ENCODE measurements at places on chromosomes 12 and 14.

DNA sequence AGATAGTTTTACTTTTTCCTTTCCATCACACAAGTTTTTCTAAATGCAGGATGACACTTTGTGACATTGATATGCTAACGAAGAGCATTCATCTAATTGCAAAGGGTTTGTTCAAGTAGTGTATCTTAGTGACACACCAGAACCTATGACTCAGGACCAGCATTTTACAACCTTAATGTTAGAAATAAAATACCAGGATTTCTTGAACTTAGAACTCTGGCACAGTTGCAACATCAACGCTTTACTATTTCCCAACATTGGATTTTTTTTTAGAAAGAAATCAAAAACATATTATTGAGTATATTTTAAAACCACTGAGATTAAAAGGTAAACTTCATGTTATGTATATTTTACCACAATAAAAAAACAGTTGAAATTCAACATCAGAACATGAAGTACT is 17.9 kb upstream of the PLEKHG6 start:
- peak; percentile 73 for DNase-seq

GRCh38 chr12:89016970-89017778 is 335.1 kb downstream of the DUSP6 start:
- peak; percentile 63 for DNase-seq

- DNase-seq: no peak
Measured at GRCh38 chr12:130090542-130090941, 71.7 kb upstream of the FZD10 start.

- no peak for DNase-seq
Measured at GRCh38 chr12:132179431-132180362, 35.4 kb downstream of the NOC4L start.

DNA sequence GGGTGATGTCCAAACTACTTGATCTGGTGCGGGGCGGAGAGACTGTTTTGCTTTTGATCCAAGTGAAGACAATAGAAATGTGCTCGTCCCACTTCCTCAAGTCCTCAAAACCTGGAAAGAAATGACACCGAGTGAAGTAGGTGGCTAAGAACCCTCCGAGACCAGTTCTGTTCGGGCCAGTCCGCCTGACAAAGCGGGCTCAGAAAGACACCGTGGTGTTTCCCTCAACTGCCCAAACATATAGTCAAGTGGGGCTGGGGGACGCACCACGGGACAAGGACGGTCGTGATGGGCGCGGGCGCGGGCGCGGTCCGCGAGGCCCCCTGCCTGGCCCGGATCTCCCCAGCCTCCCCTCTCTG is 1.6 kb downstream of the PHLDA1 start:
- peak; percentile 13 for DNase-seq

- no peak for DNase-seq
Measured at GRCh38 chr12:97194546-97194945, 268.1 kb upstream of the RMST start.

DNA sequence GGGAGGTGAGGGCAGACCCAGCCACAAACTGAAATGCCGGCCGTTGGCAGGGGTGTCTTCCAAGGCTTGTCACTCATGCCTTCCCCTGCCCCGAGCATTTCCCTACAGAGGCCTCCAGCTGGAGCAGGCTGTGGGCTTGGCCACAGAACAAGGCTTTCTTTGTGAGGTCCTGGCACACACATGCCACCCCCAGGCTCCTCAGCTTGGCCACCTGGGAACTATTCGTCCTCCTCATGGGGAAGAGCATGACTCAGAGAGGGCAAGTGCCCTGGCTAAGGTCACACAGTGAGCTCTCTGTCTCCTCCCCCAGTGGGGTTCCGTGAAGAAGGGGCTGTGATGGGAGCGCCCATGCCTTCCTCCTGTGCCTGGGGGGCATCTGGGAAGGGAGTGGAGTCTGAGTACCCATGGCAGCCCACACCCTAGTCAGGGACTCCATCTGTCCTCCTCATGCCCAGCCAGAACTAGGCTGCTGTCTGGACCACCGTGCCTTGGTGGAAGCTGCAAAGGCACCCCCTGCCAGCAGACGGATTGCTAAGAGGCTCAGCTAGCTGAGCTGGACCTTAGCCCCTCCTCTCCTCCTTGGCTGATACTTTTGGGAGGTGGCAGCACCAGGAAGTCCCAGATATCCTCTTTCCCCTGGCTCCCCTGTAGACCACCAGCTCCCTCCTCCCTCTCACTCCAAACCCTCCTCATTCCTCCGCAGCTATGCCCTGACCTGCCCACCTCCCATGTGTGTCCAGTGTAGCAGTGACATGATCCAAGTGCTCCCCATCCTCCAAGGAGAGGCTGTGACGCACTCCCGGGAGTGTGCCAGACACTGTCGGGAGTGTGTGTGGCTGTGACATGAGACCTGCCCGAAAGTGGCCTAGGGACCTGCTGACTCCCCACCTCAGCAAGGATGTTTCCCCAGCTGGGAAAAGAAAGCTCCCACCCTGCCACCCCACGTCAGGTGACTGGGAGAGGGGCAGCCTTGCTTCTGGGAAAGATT is 21.4 kb downstream of the ABCB9 start:
- DNase-seq: no peak

GRCh38 chr12:12941450-12942350 is 10.3 kb downstream of the GPRC5D start:
- DNase-seq: no peak

DNA sequence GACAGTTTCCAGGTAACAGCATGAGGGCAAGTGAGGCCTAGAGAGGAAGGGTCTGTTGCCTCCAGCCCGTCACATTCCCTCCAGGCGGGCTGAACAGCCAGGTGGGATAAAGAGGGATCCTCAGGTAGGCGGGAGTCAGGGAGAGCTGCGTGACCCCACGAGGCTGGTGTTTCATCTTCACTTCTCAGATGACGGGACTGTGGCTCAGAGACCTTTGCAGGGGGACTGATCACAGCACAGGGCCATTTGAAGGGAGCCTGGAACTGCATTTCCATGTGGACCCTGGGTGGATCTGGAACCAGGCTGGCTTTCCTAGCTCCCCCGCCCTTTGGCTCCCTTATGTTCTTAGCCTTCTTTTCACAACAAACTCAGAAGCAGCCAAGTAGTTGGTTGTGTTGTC is 37.4 kb downstream of the SH2B3 start:
- DNase-seq: no peak

Measured in GM03348 (cell line).